ENCODE measurements at places on chromosomes 3 and 15.

- no peak for DNase-seq
Measured at GRCh38 chr15:86399041-86399954, 319.6 kb downstream of the AGBL1 start.

DNA sequence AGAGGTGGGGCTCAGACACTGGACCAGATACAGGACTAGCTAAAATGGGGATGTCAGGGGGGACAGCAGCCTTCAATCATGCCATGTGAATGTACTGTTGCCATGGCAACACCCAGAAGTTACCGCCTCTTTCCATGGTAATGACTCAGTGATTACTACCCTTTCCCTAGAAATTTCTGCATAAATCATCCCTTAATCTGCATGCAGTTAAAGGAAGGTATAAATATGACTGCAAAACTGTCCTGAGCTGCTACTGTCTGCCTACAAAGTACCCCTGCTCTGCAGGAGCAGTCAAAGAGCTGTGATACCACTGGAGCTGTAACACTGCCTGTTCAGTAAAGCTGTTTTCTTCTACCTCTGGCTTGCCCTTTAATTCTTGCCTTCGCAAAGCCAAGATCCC, 168.2 kb downstream of the PEAK1 start:
- no peak for DNase-seq

DNA sequence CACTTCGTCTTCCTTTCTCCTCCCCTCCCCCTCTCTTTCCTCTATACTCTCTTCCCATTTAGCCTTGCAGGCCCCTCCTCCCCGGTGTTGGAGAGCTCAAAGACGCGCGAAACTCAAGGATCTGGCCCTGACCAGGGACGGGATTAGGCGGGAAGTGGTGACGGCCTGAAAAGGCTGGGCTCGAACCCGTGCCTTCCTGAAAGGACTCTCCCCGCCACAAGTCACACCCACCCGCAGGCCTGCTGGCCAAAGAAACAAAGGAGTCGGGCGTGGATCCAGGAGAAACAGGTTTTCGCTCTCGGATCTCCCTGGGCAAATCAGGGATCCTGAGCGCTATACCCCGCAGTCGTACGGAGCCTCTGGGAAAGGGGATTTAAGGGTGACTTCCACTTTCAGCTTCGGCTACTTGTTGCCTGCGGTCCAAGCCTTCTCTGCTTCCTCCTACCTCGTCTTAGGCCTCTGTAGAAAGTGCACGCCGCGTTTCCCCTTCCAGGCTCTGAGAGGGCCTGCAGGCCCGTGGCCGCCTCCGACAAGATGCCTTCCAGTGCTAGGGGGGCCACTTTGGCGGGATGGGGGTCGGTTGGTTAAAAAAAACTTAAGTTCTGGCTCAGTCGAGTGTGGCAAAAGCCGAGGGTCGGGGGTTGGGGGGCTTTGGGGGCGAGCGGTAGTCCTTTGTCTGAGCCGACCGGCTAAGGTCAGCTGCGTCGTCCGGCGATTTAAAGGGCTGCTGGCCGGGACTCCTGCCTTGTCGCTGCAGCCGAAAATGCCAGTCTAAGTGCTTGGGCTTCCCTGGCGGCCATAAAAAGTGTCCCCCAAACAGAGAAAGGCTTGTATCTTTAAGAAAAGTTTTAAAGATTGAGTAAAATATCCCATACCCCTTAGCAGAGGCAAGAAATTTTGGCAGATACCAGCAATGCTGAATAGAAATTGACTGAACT, 8.2 kb downstream of the ZIC4 start:
- DNase-seq, result no peak

DNA sequence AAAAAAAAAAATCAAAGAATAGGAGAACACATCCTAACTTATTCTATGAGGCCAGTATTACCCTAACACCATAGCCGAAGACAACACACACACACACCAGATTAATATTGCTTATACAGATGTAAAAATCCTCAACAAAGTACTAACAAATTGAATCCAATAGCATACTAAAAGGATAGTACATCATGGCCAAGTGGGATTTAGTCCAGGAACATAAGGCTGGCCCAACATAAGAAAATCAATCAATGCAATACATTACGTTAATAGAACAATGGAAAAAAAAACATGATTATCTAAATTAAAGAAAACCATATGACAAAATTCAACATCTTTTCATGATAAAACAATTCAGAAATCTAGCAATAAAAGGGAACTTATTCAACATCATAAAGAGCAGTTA, 79.1 kb downstream of the ADAMTS9 start:
- no peak for DNase-seq

DNA sequence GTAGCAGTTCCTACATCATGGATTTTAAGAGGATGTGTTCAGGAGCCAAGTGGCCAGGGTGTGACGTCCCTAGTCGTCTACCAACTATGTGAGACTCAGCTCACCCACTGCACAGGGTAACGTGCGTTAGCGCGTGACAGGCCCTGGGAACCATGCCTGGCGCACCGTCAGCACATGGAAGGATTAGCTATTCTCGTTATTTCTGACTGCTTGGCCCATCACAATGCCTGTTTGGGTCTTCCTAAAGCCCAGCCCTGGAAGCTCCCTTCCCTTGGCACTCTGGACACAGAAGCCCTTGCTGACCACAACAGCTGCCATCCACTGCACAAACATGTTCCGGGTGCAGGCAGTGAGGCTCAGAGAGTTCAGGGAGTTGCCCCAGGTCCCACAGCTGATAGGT, 91.0 kb upstream of the RPL32 start:
- no peak for DNase-seq

GRCh38 chr3:159828542-159828943, 160.1 kb upstream of the IL12A start:
- DNase-seq, result no peak

- no peak for DNase-seq
Measured at GRCh38 chr3:54891540-54891897, 36.3 kb downstream of the LRTM1 start.

- DNase-seq, result peak; percentile 61
Measured at GRCh38 chr3:156816091-156816793, 9.9 kb upstream of the LEKR1 start.

DNA sequence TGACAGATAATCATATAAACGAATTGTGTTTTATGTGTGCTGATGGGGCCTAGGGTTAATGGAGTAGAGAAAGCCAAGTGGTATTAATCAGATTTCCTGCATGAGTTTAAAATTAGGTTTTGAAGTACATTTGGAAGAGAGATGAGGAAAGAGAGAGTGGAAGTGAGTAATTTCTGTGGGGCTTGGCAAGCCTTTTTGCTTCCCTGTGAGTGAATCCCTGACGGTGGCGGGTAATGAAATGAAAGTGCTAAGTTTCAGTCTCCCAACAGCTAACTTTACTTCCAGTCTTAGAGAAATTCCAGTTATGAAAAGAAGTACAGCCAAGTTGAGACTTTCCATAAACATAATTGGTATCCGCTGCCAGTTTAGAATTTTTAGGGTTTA, 139.4 kb downstream of the BBX start:
- DNase-seq, result no peak

DNA sequence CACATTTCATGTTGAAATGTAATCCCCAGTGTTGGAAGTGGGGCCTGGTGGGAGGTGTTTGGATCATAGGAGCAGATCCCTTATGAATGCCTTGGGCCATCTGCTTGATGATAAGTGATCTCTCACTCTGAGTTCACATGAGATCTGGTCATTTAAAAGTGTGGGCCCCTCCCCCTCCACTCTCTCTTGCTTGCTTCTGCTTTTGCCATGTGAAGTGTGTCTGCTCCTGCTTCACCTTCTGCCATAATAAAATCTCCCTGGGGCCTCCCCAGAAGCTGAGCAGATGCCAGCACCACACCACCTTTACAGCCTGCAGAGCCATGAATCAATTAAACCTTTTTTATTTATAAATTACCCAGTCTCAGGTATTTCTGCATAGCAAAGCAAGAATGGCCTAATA, 14.2 kb upstream of the CD200R1L start:
- no peak for DNase-seq

DNA sequence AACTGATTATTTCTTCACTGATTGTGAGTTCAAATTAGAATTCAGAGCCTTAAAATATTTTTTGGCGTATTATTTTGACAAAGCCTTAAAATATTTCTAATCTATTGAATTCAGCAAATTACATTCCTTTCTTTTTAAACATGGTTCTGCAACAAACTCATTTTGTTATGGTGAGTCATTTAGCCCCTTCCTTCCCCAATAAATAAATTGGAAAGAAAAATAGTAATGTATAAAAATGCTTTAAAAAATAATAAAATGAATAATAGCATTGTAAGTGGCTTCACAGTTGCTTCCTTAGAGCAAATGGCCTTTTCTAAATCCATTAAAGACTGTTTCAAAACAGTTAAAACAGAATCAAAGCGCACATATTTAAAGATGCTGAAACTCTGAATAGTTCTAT, 12.1 kb downstream of the CSNK1G1 start:
- no peak for DNase-seq

- DNase-seq, result no peak
Measured at GRCh38 chr3:14212032-14212431, 33.4 kb downstream of the LSM3 start.

DNA sequence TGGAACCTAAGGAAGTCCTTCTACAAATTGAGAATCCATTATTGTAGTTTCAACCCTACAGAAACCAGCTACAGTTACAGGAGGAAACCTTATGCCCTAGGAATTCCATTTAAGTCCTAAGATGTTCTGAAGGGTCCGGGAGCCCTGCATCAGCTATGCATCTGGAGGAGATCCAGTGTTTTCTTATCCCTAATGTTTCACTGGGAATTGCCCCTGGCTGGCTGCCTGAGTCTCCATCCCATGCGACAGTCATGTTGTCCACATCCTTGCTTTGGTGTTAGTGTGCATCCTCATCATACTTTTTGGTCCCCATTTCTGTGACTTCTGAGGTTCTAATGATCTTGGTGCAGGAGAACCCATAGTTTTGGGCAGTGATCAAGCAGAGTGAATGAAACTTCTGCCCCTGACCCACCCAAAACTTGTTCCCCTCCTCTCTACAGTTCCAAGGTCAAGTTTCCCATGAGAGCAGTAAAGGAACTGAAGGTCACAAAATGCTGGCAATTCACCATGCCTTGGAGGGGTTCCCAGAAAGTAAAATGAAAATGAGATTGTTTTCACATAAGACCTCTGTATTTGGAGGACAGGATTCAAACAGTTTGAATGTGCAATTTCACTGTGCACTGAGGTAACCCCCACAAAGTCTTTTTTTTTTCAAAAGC, 121.9 kb upstream of the PHLDB2 start:
- DNase-seq, result no peak

DNA sequence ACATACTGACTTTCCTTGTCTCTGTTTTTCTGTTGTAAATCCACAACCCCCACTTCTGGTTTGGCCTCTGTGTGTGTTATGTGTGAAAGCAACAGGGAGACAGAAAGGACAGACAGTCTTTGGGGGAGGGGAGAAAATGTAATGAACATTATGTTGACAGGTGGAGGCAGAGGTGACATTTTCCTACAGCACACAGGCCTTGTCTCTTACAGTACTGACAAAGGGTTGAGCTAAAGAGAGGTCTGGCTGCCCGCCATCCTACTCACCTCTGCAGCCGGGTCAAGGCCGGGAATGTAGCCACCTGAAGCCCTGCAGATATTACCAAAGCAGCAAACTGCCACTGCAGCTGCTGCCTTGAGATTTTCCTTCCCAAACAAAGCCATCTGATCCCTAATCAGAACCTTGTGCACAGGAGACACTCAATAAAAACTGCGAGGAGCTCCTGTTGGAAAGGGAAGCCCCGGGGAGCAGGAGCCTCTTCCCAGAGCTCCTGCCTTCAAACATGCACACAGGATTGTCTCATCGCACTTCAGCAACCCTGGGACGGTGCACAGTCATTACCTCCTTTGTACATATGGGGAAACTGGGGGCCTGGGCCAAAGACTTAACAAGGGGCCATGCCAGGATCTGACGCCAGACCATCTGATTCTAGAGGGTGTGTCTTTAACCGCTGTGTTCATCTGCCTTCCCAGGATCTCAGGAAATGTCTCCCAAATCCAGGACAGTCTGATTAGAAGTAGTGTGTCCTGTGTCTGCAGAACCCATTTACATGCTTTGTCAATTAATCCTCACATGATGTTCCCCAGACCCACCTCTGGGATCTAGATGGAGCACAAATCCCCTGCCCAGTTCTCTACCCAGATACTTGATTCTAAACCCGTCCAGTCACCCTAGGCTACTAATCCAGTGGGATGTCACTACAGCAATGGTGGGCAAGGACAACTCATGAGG, 14.2 kb downstream of the MYO5C start:
- DNase-seq, result no peak

- no peak for DNase-seq
Measured at GRCh38 chr3:48896936-48897335, 1.7 kb downstream of the SLC25A20 start.

- peak; percentile 44 for DNase-seq
Measured at GRCh38 chr15:70259640-70260508, 162.2 kb upstream of the TLE3 start.

DNA sequence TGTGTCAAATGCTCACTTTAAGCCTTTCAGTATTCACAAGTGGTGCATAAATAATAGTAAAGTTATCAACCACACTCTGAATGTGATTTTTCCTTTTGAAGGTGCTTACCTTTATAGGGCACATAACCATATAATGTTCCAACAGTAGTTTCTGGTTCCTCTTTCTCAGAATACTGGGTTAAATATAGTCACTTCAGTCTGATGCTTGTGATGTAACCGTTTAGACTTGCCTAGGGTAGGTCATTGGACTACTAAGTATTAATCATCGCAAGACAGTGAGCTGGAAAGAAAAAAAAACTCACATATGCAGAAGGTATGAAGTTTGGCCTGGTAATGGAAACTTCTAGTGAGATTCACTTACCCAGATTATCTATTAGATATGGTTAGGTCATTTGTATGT, 1.9 kb downstream of the KBTBD8 start:
- DNase-seq, result no peak

DNA sequence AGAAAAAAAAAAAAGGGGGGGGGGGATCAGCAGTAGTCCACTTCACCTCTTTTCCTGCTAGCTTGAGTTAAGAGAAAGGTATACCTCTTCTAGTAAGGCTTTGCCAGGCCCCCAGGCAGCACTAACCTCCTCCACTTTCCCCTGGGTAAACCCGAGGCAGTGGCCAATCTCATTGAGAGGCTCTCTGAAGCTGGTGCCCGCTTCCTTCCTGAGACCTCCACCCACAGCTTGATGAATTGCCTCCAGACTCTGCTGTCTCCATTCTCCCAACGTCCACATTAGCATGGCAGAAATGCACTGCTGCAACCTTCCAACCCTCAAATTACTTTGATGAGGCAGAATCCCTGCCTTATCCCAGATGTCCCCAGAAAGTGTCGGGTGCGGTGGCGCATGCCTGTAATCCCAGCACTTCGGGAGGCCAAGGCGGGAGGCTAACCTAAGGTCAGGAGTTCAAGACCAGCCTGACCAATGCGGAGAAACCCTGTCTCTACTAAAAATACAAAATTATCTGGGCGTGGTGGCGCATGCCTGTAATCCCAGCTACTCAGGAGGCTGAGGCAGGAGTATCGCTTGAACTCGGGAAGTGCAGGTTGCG, 15.3 kb downstream of the RLBP1 start:
- DNase-seq, result no peak
